ENCODE measurements at places on chromosomes 16 and 17.

GRCh38 chr17:82212331-82213250 lies at the start of gene CCDC57:
Gene CCDC57, minus strand, starts transcription at chr17:82212842. Its CDS starts 10,898 bp downstream, at chr17:82201944.
- DNase-seq: peak; percentile 85

GRCh38 chr16:52372313-52372712 lies 174.6 kb downstream of the TOX3 start:
- DNase-seq: no peak

- DNase-seq: peak; percentile 22
Measured at GRCh38 chr17:62790564-62790986, 17.5 kb downstream of the MARCHF10 start.

DNA sequence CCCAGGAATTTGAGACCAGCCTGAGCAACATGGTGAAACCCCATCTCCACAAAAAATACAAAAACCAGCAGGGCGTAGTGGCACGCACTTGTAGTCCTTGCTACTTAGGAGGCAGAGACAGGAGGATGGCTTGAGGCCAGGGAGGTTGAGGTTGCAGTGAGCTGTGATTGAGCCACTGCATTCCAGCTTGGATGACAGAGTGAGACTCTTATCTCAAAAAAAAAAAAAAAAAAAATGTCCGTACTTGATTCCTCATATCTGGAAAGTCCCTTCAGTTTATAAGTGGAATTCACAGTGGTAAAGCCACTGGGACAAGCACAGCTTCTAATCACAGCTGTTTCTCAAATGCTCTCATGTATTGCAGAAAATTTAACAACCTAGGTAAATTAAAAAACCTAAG lies 78.6 kb upstream of the CREBBP start:
- DNase-seq: no peak

- DNase-seq: no peak
Measured at GRCh38 chr16:67088551-67088950, 21.2 kb upstream of the PHAF1 start.

- no peak for DNase-seq
Measured at GRCh38 chr16:57233944-57234706, 10.9 kb upstream of the ARL2BP start.

- no peak for DNase-seq
Measured at GRCh38 chr17:41024697-41025096, 2.3 kb downstream of the KRTAP1-5 start.

DNA sequence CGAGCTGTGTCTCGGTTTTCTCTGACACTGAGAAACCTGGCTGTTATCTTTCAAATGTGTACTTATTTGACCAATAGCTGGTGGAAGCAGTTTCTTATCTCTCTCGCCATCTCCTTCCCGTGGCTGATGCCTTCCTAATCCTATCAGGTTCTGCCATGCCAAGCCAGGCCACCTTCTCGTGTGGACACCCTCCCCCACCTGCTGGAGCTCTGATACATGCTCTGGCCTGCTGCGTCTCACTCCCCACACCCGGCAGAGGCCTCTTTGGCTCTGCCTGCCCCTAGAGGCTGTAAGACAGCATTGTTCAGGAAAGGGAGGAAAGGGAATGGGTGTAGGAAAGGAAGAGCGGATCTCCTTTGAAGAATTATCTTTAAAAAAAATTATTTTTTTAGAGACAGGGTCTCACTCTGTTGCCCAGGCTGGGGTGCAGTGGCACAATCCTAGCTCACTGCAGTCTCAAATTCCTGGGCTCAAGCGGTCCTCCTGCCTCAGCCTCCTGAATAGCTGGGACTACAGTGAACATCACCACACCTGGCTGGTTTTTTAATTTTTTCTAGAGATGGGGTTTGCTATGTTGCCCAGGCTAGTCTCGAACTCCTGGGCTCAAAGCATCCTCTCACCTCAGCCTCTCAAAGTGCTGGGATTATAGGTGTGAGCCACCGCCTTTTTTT lies 7.5 kb upstream of the ARMC5 start:
- peak; percentile 56 for DNase-seq

DNA sequence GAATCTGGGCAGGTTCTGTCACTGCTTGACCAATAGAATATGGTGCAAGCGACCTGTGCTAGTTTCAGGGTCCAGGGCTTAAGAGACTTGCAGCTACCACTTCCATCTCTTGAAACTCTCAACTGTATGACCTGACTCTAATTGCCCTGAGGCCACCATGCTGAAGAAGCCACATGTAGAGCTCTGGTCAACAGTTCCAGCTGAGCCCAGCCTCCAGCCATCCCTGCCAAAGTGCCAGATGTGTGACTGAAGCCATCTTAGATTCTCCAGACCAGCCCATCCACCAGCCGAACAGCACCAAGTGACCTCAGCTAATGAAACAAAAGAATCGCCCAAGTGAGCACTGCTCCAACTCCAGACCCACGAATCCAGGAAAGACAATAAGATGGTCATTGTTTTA lies 3.4 kb upstream of the MT2A start:
- no peak for DNase-seq

DNA sequence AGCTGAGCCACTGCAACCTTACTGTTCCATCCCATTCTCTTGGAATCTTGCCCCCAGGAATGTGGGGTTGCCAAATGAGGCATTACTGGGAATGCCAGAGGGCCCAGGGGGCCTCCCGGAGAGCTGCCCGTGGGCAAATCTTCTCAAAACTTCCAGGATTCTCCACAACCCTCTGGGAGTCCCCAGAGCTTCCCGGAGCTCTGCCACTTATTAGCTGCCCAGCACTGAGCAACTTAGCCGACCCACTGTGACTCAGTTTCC lies 306.0 kb downstream of the FOXL1 start:
- DNase-seq: no peak

DNA sequence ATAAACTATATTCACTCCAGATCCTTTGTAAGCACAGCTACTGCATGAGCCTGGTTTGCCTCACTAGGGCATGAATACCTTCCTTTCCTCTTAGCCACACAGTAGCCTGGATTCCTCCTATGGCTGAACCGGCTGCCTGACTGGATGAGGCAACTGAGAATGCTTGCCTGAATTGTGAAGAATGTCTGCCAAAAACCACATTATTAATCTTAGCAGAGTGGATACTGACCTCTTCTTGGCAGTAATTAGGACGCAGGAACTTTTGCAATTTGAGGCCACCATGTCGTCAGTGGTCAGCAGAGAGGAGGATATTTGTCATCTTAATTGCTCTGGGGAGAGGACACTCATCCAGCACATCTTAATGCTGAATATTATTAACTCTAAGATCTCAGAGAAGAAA lies 651.8 kb upstream of the GOT2 start:
- DNase-seq: no peak

DNA sequence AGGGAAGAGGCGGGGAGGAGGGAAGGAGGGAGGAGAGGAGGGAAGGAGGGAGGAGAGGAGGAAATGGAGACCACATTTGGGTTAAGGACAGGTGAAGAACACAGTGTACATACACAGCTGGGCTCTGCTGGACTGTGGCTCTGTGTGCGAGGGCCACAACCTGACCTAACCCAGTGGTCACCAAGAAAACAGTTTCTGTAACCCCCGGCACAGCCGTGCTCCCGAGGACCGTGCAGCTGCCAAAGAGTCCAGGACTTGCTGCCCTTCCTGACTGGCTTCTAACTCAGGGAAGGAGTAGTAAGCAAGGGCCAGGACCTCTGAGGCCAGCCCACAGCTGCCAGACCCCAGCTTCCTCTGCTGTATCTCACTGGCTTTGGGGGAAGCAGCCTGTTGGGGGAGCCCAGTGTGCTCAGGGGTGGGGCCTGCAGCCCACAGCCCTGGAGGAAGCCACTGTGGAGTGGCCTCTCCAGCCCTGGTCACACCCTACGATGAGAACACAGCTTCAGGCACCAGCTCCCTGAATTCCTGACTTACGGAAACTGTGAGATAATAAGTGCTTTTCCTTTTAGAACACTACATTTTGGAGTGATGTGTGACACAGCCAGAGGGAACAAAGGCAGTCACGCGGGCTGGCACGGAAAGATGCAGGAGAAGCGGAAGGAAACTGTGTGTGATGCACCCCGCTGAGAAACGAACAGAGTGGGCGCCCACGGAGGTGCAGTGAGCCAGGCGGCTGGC lies 32.3 kb downstream of the SLC7A5 start:
- no peak for DNase-seq

- no peak for DNase-seq
Measured at GRCh38 chr17:83176623-83177583, 97.5 kb downstream of the METRNL start.

DNA sequence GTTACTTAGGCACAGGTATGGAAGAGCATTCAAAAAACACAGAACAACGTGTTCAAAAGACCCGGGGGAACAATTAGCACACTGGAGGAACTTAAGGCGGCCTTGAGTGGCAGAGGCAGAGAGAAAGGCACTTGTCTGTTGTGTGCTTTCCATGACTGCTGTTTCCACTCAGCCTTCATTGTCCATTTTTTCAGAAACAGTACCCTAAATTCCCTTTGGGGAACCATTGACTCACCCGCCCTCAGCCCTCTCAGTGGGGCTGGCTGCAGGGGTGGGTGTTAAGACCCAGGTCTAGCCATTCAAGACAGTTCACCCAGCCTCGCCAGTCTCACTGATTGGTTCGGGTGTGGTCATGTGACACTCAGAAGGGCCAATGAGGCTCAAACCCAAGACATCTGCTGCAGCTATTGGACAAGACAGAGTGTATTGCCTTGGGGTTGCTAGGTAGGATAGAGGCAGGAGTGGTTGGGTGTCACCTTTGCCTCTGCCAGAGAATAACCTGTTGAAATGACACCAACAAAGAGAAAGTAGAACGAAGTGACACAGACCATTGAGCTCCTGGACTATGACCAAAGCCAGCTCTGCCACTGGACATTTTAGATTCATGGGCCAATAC lies 19.6 kb upstream of the CEP20 start:
- peak; percentile 65 for DNase-seq

DNA sequence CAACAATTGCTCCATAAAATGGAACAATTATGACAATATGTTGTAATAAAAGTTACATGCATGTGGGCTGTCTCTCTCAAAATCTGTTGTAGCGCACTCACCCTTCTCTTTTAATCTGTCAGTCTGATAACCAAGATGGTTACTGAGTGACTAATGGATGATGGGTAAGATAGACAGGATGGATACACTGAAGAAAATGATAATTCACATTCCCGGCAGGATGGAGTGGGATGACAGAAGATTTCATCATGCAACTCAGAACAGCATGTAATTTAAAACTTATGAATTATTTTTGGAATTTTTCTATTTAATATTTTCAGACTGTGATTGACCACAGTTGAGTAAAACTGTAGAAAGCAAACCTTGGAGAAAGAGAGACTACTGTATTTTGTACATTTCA lies 30.5 kb downstream of the CDH13 start:
- DNase-seq: no peak

- DNase-seq: peak; percentile 6
Measured at GRCh38 chr17:6677158-6677831, 25.7 kb downstream of the C17orf100 start.

DNA sequence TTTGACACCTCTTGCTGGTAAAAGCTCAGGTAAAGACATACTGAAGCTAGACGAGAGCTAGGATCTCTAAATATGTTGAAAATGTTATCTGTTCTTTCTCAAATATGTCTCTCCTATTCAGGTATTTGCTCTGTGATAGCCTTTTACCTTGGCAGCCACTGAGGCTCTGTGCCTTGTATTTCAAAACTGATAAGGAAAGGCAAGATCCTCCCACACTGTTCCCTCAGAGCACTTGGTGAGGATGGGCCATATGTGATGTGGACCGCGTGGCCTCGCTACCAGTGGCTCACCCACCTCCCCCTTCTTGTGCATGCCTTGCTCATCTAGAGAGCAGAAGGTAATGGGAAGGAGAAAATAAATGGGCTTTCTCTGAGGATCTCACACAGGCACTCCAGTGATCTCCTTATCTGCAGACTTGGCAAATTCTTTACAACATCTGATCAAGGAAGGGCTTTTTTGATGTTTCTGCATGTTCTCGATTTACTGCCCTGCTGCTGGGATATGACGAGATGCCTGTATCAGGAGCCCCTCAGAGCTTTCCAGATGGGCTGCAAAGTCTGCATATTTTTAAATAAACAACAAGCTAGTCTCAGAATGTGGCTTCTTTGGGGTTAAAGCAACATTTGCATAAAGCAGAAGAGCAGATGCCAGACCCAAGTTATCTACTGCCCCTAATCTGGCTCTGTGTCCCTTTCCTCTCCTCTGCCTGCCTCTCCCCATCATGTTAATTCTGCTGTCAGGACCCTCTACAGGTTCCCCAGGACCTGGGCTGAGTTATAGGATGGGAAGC lies 16.9 kb downstream of the HOXB1 start:
- no peak for DNase-seq

DNA sequence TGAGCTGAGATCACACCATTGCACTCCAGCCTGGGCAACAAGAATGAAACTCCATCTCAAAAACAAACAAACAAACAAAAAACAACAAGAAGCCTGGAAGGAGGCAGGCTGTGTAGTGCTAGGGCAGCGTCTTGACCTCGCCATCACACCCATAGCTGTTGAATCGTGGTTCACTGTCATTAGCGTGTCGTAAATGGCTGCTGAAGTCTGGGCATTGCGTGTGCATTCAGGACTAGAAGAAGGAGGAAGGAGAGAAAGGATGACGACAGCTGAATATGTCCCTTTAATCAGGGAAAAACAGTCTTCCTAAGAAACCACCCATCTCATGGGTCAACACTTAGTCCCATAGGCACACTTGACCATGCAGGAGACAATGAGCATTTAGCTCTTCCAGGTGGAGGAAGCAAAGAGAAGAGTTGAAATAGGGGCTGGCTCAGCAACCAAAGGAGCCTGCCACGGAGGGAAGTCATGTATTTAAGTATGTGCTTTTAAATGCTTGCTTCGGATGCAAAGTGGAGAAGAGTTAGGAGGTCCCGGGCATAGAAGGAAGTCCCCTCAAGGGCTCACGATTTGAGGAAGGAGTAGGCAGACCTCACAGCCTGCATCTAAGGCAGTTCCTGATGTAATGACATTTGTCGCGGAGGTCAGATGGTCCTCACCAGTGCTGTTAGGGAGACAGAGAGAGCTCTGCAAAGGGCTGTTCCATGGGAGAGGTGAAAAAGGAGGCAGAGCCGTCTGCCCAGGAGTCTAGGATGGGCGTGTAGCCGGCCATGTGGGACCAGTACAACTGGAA lies 8.8 kb downstream of the PRSS22 start:
- DNase-seq: no peak

DNA sequence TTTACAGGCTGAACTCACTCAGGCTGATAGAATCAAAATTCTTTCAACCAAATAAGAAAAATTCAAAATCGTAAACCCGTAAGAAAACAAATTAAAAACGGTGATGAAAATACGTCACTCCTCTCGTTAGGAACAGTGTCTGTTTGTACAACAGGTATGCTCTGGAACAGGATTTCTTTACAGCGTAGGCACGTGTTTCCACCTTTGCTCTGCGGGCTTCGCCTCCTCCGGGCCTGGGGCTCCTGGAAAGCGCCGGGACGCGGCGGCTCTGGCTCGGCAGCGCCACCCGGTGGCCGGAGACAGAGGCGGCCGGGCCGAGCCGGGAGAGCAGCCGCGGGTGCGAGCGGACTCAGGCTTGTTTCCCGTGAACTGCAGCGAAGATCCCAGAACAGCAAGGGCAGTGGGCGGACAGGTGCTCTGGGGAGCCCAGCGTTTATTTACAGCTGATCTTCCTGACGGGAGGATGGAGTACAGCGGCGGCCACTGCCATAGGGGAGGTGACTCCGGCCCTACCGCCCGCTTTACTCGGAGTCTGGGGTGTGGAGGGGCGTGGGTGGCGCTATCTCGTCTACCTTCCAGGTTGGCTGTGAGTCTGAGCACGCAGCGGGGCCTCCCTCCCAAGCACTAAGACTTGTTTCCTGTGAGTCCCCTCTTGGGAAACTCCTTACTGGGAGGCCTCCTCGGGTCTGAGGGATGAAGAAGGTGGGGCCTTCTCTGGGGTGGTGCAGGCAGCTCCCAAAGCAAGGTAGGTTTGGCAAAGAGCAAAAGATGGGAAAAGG lies 40.5 kb upstream of the ATP2A3 start:
- DNase-seq: peak; percentile 36

GRCh38 chr17:53626286-53626685 lies 196.4 kb upstream of the KIF2B start:
- DNase-seq: no peak

Data from NCI-H345 (cell line).